Astrocyte (in vitro differentiated cells and primary cell): ENCODE measurements at places on chromosomes 12 and 14.

DNA sequence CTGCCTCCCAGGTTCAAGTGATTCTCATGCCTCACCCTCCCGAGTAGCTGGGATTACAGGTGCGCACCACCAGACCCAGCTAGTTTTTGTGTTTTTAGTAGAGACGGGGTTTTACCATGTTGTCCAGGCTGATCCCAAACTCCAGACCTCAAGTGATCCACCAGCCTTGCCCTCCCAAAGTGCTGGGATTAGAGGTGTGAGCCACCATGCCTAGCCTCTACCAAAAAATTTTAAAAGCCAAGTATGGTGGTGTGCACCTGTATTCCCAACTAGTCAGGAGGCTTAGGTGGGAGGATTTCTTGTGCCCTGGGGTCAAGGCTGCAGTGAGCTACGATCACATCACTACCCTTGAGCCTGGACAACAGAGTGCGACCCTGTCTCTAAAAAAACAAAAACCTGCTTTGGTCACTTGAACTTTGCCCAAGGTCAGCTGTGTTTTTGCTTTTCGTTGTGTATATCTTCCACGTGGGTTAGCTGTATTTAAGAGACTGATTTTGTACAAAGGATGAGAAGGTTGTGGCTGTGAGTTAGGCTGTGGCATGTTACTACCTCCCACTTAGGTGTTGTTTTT is 12.7 kb downstream of the C12orf76 start:
- DNase-seq, result no peak

DNA sequence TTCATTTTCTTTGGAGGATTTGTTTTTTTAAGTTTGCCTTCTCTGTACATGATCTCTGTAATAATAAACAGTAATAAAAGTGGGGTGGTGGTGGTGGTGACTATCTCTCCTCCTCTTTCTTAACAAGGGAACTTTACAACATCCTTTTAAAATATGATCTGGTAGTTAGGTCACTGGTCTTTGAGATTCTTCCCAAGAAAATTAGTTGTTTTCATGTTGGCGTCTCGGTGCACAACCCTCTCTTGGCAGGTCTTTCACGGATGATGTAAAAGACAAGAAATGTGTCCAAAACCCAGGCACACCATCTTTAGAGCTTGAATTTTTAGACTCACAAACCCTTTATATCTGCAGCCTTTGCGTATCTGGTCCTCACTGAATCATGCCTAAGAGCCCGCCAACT is 488.5 kb upstream of the TBX3 start:
- DNase-seq, result peak; percentile 57

GRCh38 chr14:22412926-22413411 is 176.1 kb downstream of the DAD1 start:
- peak; percentile 89 for DNase-seq

DNA sequence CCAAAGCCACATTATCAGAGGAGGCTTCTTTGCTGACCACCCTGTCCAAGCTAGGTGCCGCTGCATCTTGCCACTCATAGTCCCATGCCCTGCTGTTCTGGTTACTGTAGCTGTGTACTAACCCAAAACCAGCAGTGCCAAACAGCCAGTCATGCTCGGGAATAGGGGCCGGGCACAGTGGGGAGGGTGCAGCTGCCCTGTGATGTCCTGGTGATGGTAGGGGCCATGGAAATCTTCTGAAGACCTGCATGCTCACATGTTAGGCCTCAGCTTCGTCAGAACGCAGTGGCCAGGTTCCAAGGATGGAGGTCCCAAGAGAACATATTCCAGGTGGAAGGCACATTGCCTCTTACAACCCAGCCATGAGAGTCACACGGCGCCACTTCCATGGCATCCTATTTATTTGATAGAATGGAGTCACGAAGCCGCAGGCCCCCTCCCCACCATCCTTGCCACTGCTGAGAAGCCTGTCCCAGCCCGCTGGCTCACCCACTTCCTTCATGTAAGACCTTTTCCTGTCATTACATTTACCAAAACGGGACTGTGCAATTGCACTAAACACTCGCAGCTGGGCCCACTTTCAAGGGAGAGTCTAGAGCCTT is 48.5 kb downstream of the FAM222A start:
- no peak for DNase-seq

- no peak for DNase-seq
Observed at GRCh38 chr12:106093246-106093645, 45.5 kb downstream of the NUAK1 start.

DNA sequence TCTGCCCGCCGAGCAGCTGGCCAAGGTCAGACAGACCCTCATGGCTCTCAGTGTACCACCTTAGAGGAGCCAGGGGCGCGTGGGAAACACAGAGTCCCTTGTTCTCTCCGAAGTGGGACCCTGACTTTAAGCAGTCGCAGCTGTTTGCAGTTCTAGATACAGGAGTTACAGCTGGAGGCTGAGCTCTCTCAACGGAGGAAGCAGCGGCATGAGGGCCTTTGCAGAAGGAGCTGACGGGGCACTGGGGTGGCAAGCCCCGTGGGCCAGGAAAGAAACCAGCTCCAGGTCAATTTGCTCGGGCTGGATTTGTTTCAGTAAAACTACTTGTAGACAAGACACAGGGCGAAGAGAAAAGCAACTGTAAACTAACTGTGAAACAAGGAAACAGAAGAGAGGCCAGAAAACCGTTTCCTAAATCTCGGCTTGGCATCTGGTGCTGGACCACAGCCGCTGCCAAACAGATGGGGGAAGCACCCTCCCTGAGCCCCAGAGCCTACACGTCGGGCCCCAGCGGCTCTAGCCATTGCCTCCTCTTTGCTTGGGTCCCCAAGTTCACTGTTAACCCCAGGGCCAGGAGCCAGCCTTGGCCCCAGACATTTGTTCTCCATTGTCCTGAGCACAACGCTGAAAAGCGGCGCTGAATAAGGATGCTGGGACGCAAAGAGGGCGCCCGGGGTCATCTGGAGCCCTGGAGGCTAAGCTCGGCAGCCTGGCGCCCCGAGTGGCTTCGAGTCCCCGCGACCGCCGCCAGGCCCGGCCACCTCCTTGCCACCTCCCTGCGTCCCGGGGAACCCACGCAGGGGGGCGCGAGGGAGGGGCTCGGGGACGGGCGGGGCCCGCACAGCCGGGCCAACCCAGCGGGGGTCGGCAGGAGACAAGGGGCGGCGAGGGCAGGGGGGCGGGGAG is 914 bp upstream of the PACS2 start:
- no peak for DNase-seq

GRCh38 chr12:32437095-32437515 is 37.7 kb downstream of the FGD4 start:
- DNase-seq, result peak; percentile 94

DNA sequence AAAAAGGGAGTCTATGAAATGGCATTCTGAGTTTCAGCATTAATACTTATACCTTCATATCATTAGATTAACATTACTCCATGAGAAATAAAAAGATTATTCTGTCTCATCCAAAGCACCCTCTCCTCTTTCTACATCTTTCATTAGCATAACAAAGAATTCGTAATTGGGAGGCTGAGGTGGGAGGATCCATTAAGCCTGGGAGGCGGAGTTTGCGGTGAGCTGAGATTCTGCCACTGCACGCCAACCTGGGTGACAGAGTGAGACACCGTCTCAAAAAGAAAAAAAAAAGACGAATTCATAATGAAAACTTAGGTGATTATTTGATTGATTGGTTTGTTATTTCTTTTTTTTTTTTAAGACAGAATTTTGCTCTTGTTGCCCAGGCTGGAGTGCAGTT is 1.8 kb upstream of the CDK17 start:
- no peak for DNase-seq

DNA sequence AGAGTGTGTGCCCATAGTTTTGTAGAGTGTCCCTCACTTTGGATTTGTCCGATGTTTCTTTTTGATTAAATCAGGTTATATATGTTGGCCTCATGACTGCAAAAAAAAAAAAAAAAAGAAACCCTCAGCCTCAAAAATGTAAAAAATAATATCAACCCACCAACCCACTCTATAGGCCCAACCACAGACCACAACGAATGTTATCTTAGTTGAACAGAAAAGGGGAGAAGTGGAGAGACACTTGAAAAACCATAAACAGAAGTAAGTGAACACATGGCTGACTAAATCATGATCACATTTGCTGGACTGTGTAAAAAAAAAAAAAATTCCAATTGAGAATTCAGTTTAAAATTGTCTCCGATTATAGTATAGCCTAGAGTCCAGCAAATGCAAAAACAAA is 45.5 kb upstream of the ST8SIA1 start:
- peak; percentile 11 for DNase-seq
